ENCODE measurements at places on chromosomes 2 and 18.
A peak's percentile ranks its signal among the peaks of the same experiment; 100 is the strongest.

DNA sequence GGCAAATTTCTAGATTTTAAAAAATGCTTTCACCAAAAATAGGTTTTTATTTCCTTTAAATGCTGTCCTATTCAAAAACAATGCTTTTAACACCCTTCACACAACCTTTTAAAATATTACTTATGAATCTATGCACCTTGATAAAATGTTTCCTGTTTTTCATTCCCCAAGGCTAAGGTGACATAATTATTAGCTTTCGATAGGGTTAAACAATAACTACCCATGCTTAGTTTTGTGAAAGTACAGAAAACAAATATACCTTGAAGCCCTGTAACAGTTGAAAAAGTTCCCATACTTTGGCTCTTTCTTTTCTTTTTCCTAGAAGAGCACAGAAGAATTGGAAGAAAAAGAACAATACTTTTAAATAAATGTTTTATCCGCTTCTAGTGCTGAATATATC lies 54.9 kb upstream of the ITPRID2 start:
- no peak for DNase-seq

DNA sequence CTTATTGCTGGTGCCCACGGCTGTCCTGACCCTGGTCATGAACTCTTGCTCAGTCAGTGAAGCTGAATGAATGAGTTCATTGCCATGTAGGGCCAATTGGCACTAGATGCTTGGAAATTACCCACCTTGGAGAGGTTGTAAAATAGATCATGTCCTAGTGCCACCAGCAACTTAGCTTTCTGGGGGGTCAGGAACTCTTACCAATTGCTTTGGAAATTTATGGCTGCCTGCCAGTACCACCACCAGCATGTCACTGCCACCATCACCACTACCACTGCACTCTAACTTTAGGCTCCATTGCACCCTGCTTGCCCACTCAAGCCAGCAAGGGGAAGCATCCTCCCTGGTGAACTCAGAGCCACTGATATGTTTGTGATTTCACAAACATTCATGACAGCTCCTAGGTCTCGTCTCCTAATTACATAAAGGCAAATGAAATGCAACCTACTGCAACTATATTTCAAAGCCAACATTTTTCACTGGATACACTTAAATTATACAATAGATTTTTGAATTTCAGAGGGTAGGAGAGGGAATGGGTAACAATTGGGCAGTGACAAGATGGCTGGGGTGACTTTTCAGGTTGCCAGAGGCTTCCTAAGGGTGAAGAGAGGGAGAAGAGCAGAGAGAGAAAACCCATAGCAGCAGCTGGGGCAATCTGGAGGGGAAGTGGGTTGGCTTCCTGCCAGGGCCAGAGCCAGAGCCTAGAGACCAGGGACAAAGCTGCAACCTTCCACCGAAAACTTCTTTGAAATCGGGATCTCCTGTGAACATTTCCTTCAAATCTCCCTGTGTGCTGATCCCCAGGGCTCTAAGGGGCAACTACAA lies 3.5 kb upstream of the EMILIN1 start:
- peak; percentile 49 for DNase-seq

DNA sequence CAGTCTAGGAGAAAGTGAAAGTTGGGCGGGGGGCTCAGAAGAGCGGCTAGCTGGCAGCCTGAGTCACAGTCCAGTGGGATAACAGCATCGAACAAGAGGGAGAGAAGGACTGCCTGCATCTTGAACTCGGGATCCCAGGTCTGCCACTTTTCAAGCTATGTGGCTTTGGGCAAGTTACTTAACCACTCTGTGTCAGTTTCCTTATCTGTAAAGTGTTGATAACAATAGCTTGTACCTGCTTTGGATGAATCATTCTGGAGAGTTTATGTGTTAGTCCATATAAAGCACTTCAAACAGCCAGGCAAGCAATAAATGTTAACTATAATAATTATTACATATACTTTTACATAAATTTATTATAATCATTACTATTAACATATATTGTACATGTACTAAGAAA lies 4.6 kb downstream of the DYSF start:
- no peak for DNase-seq

DNA sequence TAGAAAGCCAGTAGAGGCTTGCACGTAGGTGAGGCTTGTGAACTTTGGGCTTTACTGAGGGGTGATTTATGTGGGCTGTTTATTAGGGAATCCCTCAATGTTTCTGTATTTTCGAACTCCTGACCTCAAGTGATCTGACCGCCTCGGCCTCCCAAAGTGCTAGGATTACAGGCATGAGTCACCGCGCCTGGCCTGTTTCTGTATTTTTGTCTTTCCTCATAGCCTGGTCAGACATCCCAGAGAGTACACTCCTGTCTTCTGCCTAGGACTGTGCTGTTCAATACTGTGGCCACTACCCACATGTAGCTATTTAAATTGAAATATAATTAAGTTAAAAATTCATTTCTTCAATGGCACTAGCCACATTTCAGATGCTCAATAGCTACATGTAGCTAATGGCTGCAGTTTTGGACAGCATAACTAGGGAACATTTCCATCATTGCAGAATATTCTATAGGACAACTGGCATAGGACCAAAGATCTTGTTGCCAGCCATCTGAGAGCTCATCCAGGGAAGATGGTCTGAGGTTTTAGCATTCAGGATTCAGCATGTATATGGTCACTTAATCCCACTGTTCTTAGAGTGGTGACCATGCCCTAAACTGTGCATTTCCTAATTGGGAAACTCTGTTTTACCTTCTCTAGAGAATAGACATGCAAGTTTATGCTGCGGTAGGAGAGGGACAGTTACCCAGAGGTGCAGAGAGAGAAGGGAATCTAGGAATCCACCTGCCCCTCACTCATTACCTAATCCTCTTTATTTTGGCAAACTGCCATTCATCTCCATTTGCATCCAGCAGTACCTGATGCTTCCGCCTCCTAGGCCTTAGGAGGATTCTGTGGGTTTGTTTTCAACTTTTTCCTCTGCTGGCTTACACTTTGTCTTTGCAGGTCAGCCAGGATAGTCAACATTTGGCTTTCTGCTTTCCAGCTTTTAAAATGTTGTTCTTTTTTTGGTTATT lies 64.4 kb downstream of the LCLAT1 start:
- DNase-seq = no peak

GRCh38 chr2:148926981-148927401 lies 52.0 kb downstream of the KIF5C start:
- DNase-seq = no peak

GRCh38 chr2:2512931-2513330 lies 181.9 kb upstream of the MYT1L start:
- no peak for DNase-seq

GRCh38 chr18:7789856-7790552 lies 222.9 kb downstream of the PTPRM start:
- peak; percentile 48 for DNase-seq

- DNase-seq = peak; percentile 69
Measured at GRCh38 chr2:196453613-196454047, 185.9 kb upstream of the CCDC150 start.

DNA sequence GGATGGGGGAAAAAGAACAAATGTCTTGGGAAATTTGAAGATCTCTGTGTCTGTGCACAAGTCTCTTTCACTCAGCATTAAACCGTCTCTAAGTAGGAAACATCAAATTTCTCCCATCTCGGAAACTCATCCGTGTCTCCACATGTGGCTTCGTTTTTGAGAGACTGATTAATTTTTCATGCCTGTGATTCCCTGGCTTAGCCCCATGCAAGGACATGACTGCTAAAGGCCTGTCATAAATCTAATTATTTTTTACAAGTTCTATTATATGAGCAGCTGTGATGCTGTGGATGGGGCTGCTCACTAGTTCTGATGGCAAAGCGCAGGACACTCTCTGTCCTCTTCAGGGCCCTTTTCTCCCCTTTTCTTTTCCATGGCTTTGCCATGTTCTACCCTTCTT lies 129.1 kb downstream of the RGPD3 start:
- no peak for DNase-seq

- DNase-seq = no peak
Measured at GRCh38 chr18:49819823-49820671, 6.7 kb upstream of the ACAA2 start.

GRCh38 chr2:221330436-221330835 lies 241.7 kb downstream of the EPHA4 start:
- peak; percentile 21 for DNase-seq

GRCh38 chr2:172361360-172361759 lies 66.0 kb upstream of the ITGA6 start:
- DNase-seq = no peak

DNA sequence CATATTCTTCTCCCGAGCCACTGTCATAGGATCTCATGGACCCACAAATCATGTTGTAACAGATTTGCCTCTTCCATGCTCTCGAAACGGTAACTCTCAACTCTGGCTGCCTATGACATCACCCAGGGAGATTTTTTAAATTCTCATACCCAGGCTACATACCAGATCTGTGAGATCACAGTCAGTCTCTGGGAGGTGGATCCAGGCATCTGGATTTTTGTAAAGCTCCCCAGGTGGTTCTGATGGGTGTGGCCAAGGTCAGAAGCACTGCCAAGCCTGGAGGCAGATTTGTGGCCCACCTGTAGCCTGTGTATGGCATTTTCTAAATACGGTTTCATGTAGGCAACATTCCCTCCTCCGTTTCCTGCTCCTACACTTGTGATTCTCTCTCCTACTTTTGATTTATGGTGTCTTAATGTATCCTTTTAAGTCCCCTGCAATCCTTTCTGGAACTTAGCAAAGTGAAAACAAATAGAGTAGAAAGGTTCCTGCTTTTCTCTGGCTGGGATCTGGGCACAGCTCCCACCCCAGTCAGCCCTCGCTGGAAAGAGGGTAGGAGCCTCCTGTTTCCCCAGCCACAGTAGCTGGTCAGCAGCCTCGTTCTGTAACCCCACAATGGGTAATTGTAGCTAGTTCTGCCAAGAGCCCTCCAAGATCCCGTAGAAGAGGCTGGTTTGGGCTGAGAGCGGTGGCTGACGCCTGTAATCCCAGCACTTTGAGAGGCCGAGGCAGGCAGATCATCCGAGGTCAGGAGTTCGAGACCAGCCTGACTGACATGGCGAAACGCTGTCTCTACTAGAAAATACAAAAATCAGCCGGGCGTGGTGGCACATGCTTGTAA lies 96.2 kb downstream of the KLHL29 start:
- peak; percentile 93 for DNase-seq

DNA sequence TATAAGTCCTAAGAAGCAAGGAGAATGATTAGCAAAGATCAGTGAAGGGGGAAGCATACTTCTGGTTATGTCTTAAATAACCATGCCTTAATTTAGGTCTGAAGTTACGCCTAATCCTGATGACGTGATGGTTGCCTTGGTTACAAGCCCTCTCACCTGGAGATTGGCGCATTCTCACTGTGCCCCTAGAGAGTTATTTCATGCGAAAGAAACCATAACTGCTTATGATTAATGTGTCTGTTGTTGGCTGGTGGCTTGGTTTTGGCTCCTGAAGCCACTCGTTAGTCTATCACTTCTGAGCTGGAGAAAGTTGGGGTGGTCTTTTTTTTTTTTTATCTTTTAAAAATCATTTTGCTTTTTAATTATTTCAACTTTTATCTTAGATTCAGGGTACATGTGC lies 47.0 kb downstream of the TNFRSF11A start:
- peak; percentile 44 for DNase-seq

DNA sequence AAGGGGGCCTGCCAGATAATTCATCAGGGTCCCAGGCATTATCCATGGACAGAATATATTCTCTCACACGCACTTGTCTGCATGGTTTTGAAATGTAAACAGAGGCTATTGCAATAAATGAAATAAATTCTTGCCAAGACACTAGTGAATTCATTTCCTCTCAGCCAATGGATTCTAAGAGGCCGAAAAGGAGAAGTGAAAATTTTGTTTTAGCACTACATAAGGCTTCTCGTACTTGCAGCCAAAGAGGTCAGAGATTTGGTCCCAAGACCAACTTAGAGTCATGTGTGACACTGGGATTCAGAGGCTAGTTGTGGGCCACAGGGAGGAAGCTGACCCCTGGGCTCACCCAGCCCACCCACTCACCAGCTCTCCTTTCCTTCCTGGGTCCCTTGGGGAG lies 184.1 kb upstream of the GLI2 start:
- no peak for DNase-seq

DNA sequence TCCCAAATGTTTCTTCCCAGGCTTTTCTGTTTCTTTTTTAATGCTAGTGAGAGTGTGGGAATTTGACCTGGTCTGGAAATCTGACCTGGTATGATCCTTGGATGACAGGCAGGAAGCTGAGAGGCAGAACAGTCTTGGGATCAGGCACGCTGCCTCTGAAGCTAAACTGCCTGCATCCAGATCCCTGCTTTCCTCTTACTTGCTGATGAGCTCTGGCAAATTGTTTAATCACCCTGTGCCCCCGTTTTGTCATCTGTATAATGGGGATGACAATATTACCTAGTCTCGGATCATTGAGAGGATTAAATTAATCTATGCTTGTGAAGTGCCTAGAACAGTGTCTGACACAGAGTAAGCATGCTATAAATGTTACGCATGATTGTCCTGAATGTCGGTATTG lies 3.3 kb downstream of the KLHL23 start:
- DNase-seq = no peak

DNA sequence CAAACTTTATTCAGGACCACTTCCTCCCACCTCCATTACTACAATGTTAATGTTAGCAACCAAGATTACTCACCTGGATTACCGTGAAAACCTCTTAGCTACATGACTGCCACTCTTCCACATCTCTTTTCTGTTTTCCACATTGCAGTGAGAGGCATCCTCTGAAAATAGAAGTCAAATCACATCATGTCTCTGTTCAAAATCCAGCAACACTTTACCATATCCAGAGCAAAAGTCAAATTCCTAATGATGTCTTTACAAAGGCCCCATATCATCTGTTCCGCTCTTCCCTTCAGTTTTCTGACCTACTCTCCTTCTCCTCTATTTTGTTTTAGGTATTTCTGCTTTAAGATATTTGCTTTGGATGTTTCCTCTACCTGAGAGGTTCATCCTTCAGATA lies 37.5 kb upstream of the DSG1 start:
- no peak for DNase-seq

- DNase-seq = peak; percentile 6
Measured at GRCh38 chr2:39875914-39876267, 96.8 kb upstream of the THUMPD2 start.

DNA sequence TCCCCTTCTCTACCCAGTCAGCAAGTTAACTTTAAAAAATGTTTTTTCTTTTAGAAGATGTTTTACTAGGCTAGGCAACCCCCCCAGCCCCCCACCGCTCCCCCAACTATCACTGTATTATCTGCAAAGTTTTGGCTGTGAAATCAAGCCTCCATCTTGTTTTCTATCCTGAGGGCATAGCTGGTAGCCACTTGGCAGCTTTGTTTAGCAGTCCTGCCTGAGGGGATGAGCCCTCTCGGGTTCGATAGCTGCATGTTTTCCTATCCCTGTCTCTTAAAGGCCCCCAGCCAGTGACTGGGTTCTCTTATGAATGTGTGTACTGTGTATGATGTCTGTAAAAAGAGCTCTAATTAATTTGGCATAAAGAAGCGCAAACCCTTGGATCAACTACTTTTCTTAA lies 43.4 kb downstream of the MRO start:
- DNase-seq = no peak

GRCh38 chr2:63023444-63023843 lies 27.2 kb upstream of the OTX1 start:
- peak; percentile 28 for DNase-seq

GRCh38 chr18:32576296-32576916 lies 105.7 kb upstream of the GAREM1 start:
- DNase-seq = peak; percentile 11
